Endothelial cell of umbilical vein (primary cell): ENCODE measurements at places on chromosomes 7 and 10. TPM values are rescaled to one million over a fixed set of nuclear protein-coding genes. Genes with fewer than 3 reads are reported as not detected.

Gene BTBD16
- 0.78 TPM in 1 of 2 replicates, not detected in the other for total RNA-seq

Gene HMX2
- not detected in 2 replicates for total RNA-seq

Gene PBLD
- 3.6 and 5.1 TPM in 2 replicates for total RNA-seq

Gene CACNA2D1
- 38.6 and 42.1 TPM in 2 replicates for total RNA-seq

Gene PRR15
- total RNA-seq: 1.8 and 4.1 TPM in 2 replicates

Gene NEURL1
- total RNA-seq: 0.22 and 0.30 TPM in 2 replicates
